ENCODE measurements at places on chromosomes 7 and 10. TPM values are rescaled to one million over a fixed set of nuclear protein-coding genes. Genes with fewer than 3 reads are reported as not detected.
A peak's percentile ranks its signal among the peaks of the same experiment; 100 is the strongest.

DNA sequence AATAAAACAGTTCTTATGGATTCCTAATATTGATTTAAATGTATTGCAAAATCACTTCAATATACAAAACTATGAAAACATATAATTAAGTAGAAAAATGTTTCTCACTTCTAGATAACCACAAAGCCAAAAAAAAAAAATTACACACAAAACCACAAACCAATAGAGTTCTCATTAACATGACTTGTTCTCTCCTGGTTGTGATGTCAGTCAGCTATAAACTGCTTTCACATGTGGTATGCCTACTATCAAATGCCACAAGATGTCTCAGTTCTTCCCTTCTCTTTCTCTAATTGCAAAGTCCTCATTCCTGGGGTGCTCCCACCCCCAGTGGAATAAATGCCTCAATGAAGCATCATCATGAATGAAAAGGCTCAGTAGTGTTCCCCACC lies 16.6 kb downstream of the GNAI1 start:
- DNase-seq = no peak

- no peak for DNase-seq
Measured at GRCh38 chr7:26912338-26912737, 47.9 kb upstream of the SKAP2 start.

DNA sequence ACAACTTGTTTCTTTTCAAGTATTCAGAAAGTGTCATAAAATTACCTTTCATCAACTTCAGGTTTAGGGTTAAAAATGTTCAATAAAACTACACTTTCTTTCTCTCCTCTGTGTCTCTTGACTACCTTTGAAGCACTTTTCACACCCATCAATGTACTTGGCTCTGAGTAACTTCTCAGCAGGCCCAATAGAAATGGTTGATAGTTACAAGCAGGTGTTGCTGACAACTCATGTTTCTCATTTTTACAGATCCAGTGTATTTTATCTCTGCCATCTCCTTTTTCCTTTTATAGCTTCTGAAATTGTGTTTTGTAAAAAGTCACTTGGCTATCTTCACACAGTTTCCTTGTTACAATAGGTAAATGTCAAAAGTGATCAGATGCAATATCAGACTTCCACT lies 348.0 kb downstream of the PHTF2 start:
- DNase-seq = no peak

- peak; percentile 71 for DNase-seq
Measured at GRCh38 chr10:30027057-30028005, 32.1 kb downstream of the JCAD start.

The METTL27 gene
- 0.43 TPM for total RNA-seq

- no peak for DNase-seq
Measured at GRCh38 chr10:76977046-76977445, 660.6 kb downstream of the KCNMA1 start.

GRCh38 chr10:71878327-71879034 lies 27.4 kb upstream of the PSAP start:
- no peak for DNase-seq

DNA sequence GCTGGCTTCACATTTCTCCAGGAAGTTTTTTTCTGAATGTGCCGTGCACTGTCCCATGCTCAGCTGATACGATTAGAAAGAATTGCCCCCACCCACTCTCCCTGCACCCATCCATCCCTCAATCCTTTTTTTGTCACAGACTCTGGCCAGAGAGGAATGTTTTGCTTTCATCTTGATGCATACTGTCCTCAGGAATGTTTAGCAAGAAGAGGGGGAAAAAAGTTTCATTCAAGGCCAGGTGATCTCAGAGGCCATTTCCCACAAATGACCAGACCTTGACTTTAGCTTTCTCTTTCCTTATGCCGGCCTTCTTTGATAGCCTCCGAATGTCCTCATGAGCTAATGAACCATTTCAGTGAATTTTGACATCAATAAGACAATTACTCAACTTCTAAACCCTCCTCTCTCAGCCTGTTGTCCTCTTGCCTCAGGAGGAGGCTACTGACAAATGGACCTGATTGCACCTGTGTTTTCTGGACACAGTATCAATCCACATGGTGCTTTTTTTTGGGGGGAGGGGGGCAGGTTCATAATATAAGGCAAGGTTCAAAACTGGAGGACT lies 105.0 kb upstream of the KLF6 start:
- DNase-seq = no peak

GRCh38 chr10:104230490-104230889 lies 1.7 kb downstream of the CFAP43 start:
- no peak for DNase-seq

- peak; percentile 68 for DNase-seq
Measured at GRCh38 chr7:81484261-81484660, 285.6 kb downstream of the HGF start.

- DNase-seq = peak; percentile 53
Measured at GRCh38 chr7:105014693-105015389, 836 bp downstream of the KMT2E start.

- DNase-seq = no peak
Measured at GRCh38 chr7:154842591-154842990, 160.3 kb downstream of the PAXIP1 start.

- DNase-seq = peak; percentile 59
Measured at GRCh38 chr7:48035967-48036478, 680 bp downstream of the C7orf57 start.

The SLC26A4 gene
- 0.46 TPM for total RNA-seq

- no peak for DNase-seq
Measured at GRCh38 chr10:75763652-75764051, 332.2 kb downstream of the LRMDA start.

GRCh38 chr7:36202398-36202797 lies 49.3 kb downstream of the EEPD1 start:
- no peak for DNase-seq

DNA sequence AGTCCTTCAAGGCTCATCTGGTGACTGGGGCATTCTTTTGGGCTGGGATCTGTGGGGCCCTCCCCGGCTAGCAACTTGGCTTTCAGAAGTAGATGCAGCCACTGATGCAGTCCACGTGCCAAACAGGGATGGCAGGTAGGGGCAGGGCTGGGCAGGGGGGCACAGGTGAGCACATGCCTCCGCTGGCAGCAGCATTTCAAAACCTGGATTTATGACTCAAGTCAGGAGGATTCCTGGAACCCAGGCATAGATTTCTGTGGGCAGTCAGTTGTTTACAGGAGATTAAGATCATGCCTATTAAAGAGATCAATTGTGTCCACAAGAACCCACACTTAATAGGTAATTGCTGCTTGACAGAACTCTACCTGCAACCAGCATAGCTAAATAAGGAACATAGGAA lies 839 bp upstream of the HABP2 start:
- no peak for DNase-seq

GRCh38 chr7:150361807-150362621 lies 6.6 kb upstream of the REPIN1 start:
- DNase-seq = no peak

DNA sequence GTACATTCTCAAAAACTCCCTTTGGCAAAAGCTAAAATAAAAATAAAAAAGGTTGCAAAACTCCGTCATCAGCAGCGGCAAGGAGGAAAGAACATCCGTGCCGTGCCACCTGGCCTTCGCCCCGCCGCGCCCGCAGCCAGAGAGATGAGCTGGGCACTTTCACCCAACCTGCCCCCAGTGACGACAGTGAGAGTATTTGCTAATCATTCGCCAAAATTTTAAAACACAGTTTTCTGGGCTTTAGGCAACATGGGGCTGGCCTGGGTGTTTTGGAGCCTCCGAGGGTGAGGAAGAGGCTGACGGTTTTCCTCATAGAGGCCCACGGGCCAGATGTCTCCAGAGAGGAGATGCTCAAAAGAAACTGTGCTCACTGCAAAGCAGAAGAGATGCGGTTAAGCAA lies 128.2 kb downstream of the PRKAG2 start:
- DNase-seq = no peak

The FOXI2 gene
- not detected for total RNA-seq

- no peak for DNase-seq
Measured at GRCh38 chr7:23114896-23115295, 9.3 kb downstream of the KLHL7 start.

The TMEM196 gene
- not detected for total RNA-seq

DNA sequence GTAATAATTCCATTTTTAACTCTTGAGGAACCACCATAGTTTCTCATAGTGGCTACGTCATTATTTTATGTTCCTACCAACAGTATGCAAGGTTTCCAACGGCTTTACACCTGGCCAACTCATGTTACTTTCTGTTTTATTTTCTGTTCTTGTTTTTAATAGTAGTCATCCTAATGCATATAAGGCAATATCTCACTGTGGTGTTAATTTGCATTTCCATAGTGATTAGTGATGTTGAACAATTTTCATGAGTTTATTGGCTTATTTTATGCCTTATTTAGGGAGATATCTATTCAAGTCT lies 465.5 kb upstream of the KLF6 start:
- no peak for DNase-seq

DNA sequence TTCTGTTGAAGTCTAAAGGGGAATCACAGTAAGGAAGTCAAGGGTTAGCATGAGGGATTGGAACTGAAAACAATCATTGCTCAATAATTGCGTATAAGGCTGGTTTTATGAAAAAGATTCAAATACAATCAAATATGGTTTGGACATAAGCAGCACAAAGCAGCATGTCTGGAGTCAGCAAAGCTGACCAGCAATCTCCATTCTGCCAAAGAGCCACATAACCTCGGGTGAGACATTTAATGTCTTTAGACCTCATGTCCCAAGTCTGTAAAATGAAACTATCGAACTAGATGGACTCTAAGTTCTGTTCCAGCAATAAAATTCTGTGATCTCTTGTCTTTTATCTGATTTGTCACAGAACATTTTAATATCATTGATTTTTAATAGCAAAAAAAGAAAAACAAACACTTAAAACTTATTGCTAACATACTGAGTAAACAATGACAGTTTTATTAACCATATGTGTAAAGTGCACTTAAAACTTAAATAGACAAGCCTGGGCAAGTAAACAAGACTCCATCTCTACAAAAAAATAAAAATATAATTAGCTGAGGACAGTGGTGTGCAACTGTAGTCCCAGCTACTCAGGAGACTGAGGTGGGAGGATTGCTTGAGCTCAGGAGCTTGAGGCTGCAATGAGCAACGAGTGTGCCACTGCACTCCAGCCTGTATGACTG lies 217.0 kb downstream of the MAGI2 start:
- DNase-seq = no peak

- no peak for DNase-seq
Measured at GRCh38 chr7:36208426-36208825, 55.4 kb downstream of the EEPD1 start.

DNA sequence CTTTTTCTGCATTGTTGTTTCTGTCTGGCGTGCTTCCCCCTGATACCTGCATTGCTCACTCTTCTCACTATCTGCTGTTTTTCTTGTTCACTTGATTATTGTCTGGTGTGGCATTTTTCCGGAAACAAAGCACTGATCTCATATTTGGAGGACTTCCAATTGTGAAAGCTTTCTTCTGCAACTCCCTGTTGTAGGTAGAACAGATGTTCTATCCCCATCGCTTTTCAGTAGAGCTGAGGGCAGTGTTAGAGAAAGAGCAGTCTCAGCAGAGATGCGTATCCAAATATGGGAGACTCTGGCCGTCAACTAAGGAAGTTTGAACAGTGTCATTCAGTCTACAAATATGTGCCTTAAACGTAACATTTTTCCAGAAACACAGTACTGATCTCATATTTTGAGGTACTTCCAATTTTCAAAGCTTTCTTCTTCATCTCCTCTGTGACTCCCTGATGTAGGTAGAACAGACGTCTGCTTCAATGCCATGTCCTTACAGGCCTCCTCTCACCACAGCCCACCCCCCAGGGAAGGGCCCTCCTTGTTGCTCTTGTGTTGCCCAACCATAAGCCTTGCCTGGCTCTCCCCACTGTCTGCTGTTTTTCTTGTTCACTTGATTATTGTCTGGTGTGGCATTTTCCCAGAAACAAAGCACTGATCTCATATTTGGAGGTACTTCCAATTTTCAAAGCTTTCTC lies 27.1 kb upstream of the GJD4 start:
- DNase-seq = no peak

The CALCR gene
- 0.05 TPM for total RNA-seq

DNA sequence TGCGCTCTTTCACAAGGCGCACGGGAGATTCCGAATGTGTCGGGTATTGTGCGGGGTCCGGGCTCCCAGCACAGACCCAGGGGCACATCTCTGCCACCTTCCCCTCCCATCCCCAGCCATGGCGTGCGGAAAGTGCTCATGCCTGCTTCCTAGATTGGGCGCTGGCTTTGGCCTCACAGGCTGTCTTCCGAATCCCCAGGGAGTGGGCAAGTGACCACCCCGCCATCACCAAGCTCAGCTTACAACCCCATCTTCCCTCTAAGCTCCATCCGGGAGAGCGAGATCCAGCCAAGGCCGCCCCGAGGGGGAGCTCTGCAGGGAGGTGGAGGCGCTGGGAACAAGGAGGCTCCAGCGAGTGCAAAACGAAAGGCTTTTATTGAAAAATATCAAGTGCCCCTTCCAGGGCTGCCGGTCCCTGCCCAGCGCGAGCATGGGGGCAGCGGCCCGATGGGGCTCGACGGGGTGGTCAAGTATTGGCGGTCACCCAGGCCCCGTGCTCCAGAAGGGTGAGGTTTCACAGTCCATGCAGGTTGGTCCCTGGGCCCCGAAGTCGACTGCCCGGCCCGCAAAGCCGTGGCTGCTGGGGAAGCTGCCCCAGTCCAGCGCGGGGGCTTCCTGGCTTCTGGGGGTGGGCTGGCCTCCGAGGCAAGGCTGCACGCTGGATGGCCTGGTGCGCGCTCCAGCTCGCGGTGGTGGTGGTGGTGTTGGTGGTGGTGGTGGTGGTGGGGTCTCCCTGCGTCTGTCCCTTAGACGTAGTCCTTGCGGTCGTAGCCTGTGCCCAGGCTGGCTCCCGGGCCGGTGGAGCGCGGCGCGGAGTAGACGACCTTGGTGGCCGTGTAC lies 1.2 kb downstream of the CLDN3 start:
- no peak for DNase-seq

GRCh38 chr7:15007507-15007906 lies 105.0 kb upstream of the DGKB start:
- no peak for DNase-seq

DNA sequence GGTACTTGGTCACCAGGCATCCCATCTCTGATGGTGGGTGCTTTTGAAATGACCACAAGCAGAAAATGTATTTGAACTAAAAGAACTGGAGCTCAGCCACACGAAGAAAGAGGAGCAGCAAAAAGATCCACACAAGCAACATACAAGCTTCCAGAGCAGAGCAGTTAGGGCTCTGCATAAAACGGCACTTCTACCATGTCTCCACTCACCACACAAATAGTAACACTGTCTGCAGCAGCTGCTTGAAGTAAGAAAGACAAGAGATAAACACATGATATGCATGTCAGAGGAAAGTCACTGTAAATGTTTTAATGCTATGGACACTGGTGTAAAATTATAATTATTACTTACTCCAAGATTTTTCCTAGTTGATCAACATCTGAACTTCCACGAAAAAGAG lies 32.5 kb upstream of the FAM133B start:
- no peak for DNase-seq

GRCh38 chr10:70908406-70909296 lies 20.3 kb upstream of the PCBD1 start:
- DNase-seq = peak; percentile 33

The ETV1 gene
- total RNA-seq = 25.7 TPM
